MV-4-11 (cell line): ENCODE measurements at places on chromosomes 11 and 22.
A peak's percentile ranks its signal among the peaks of the same experiment; 100 is the strongest.

GRCh38 chr22:50072167-50072555 lies 13.1 kb downstream of the MLC1 start:
- no peak for DNase-seq

DNA sequence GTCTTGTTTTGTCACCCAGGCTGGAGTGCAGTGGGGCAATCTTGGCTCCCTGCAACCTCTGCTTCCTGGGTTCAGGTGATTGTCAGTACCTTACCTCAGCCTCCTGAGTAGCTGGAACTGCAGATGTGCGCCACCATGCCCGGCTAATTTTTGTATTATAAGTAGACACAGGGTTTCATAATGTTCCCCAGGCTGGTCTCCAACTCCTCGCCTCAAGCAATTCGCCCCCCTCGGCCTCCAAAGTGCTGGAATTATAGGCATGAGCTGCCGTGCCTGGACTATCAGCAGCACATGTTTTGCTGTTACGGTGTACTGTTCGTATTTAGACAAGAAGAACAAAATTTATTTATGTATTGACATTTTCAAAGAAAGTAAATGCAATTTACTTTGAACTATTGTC lies 34.8 kb downstream of the RAB39A start:
- no peak for DNase-seq

- DNase-seq: no peak
Measured at GRCh38 chr11:48683226-48683720, 194.7 kb downstream of the OR4A47 start.

DNA sequence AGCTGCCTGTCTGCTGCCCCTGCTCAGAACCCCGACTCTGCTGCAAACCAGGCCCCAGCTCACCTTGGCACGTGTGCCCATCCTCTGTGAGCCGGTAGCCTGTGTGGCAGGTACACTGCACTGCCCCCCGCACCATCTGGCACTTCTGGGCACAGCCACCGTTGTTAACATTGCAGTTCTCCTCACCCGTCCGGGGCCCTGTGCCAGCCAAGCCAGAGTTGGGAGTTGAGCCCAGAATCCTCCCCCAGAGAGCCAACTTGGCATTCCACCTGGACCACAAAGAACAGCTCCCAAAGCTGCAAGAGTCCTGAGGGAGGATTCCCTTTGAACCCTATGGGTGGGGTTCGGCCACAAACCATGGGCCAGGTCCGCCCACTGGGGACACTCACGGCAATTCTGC lies 22.5 kb downstream of the LRP4 start:
- no peak for DNase-seq

DNA sequence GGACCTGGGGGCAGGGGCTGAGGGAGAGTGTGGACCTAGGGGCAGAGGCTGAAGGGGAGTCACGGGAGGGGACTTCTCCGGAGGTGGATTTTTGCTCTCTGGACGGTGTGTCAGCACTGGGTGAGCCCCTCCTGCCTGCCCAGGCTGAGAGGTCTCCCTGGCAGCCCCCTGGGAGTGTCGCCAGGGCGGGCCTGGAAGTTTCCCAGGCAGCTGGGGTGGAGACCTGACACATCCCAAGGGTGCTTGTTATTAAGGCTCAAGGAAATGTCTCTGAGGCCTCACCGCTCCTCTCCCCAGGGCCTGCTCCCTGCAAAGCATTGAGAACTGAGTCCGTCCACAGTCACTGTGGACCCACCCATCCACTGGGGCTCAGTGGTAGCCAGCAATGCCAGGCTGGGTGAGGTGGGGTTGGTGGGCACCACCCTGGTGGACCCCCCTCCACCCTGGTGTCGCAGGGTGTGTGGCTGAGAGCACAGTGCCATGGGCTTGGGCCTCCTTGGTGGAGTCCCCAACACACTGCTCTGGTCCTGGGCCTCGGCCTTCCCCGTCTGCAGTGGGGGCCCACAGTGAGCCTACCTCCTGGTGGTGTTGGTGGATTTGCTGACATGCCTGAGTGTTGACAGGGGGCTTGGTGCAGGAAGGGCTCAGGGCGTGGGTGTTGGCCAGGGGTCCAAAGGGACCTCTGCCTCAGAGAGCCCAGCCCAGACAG lies 2.5 kb downstream of the CD81 start:
- DNase-seq: no peak

- no peak for DNase-seq
Measured at GRCh38 chr11:28674433-28675103, 566.4 kb downstream of the METTL15 start.

GRCh38 chr11:132154781-132155180 lies 784.4 kb downstream of the NTM start:
- no peak for DNase-seq

DNA sequence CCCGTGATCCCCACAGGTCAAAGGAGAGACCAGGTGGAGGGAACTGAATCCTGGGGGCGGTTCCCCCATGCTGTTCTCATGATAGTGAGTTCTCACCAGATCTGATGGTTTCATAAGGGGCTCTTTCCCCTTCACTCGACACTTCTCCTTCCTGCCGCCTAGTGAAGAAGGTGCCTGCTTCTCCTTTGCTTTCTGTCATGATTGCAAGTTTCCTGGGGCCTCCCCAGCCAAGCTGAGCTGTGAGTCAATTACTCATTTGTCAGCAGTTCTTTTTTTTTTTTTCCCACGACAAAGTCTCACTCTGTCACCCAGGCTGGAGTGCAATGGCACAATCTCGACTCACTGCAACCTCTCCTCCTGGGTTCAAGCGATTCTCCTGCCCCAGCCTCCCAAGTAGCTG lies 1530.4 kb downstream of the BRD1 start:
- peak; percentile 81 for DNase-seq

DNA sequence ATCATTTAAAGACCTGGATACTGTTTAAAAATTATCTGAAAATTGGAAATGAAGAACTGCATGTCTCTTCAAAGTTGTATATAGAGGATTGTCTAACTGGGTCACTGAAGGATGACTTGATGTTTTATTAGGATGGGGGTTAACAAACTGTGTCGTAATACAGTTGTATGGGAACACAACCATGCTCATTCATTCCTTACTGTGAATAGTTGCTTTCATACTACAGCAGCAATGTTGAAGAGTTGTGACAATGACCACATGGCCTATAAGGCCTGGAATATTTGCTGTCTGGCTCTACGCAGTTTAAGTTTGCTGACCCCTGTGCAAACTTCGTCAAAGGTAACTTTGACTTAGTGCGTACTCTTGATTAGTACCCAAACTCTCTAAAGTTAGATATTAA lies 38.4 kb downstream of the FDX1 start:
- DNase-seq: no peak

GRCh38 chr11:124756033-124756752 lies 4.1 kb upstream of the VSIG2 start:
- DNase-seq: no peak

GRCh38 chr11:3683039-3683438 lies 11.9 kb upstream of the CHRNA10 start:
- DNase-seq: no peak

DNA sequence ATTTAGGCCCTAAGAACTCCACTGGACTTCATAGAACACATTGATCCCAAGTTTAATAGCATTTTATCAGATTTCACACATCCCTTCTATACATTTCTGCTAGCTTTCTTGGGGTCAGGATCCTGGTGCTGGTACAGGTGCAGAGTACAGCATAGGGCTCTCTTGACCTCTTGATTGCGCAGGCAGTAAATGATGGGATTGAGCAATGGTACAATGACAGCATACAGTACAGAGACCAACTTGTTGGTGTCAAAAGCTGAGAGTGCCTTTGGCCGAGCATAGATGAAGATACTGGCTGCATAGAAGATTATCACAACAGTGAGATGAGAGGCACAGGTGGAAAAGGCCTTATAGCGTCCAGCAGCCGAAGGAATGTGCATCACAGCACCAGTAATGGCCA lies 4.8 kb downstream of the OR6A2 start:
- no peak for DNase-seq

GRCh38 chr22:45154383-45154782 lies 9.3 kb upstream of the NUP50 start:
- no peak for DNase-seq

DNA sequence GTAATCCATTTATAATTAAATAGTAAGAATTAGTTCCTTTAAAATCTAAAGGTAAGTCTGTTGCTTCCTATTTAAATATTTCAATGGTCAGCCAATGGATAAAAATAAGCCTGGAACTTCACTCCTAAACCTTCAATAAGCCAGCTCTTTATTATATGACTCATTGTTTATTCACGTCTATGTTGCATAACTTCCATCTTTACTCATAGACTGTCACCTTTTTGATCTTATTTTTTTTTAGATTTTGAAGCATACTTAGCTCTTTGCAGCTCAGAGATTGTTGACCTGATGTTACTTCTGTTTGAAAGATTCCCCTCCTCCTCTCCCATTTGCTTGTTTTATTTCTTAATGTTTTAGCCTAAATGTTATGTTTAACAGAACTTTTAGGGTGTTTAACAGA lies 1571.2 kb upstream of the RAG2 start:
- no peak for DNase-seq

DNA sequence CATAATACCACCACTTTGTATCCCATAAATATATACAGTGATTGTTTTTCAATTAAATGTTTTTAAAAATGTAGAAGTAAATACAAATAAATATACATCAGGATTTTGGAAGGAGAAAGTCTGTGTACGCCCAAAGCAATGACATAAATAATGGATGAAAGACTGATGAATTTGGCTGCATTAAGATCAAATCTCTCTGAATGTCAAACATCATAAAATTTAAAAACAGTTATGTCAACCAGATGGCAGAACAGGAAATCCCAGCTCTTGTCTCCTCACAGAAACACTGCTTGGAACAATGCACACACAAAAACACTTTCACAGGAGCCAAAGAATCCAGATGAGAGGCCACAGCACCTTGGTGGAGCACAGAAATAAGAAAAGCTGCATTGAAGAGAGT lies 332.9 kb downstream of the NTM start:
- DNase-seq: no peak

DNA sequence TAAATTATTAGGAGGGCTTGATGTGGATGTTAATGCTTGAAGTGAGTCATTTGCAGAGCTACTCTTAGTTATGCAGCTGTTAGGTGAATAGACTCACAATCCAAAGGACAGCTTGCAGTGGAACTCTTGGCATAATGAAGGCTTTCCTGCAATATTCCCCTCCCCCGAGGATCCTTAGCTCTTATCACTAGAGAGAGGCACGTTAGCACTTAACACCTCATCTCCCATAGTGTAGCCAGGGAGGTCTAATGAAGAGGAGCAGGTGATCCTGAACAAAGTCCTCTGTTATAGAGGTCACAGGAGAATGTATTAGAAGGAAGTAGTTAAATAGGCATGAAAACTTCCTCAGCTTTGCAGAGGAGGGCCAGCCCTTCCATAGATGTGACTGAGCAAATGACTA lies 919.2 kb upstream of the FAT3 start:
- DNase-seq: no peak

DNA sequence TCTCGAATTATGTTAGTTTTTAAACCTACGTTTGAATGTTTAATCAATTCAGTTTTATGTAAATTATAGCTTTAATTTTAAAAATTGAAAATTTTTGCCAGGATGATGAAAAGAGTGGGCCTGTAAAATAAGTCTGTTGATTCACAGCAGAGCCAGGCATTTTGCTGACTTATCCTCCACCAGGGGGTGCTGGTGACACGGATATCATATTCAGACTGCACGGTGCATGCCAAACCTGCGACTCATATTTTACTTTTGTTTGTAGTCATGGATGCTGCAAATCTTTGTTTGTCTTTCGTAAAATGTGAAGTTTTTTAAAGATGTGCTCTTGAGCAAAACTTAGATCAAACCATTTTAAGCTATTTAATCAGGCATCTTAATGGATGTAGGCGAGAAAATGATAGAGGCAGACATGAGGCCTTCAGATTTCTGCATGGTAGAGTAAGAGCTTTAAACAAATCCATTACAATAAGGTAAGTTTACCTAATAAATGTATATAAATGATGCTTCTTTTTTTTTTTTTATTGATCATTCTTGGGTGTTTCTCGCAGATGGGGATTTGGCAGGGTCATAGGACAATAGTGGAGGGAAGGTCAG lies 3.6 kb upstream of the OR8B3 start:
- DNase-seq: peak; percentile 61

DNA sequence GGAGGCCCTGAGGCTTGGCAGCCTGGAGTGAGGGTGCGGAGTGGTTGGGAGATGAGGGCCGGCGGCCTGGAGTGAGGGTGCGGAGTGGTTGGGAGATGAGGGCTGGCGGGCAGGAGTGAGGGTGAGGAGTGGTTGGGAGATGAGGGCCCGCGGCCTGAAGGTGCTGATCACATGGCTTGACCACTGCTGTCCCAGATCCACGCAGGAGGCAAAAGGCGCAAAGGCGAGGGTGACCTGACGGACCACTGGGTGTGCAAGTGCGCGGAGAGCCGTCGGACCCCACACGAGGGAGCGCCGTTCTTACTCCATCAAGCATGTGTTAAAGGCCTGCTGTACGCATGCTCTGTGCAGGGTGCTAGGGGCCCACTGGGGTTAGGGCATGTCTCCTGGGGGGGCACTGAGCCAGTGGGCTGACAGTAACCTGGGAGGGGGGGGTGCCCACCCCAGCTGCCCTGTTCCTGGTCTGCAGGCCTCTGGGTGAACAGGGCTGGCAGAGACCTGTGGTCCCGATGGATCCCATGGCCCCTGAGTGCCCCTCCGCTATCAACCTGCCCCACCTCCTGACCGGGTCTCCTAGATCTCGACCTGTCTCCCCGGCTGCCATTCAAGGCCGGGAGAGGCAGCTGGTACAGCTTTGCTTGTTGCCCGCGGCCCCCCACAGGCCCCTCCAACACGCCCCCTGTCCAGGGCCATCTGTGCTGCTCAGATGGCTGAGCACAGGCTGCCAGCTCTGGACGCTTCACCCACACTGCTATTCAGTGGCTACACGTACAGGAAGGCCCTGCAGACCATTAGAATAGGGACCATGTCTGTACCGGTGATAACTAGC lies 21.1 kb downstream of the MRGPRD start:
- DNase-seq: no peak

GRCh38 chr11:99418927-99419720 lies 398.4 kb downstream of the CNTN5 start:
- DNase-seq: no peak

DNA sequence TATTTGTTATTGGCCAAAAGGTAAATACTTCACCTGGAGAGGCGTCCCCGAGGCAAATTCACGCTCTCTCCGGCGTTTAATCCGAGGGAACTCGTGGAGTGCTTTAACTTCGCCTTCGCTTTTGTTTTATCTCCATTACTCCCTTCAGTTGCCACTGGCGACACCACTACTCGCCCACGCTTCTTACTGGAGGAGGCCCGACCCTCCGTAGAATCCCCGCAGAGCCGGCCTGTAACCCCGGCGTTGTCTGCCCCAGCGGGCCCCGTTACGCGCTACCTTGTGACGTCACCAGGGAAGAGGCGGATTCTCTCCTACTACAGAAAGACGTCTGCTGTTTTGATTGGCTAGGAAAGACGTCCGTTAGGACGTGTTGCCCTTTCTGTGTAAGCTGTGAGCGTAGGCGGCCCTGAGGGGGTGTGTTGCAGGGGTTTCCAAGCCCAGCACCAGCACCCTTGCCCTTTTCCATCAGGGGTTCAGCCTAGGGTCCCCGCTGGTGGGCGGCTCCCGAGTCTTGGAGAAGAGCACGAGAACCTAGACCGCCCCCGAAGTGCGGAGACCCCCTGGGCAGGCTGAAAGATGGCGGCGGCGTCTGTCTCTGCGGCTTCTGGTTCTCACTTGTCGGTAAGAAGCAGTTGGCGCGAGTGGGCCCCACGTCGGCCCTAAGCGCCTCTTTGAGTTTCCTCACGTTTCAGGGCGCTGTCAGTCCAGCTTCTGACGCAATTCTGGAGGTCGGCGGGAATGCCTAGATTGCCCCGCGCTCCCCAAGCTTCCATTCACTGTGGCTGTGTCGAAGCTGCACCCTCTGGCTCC lies at the start of gene CEP57:
Gene CEP57 (plus strand): TSS at position 376 of the 810 bp plus-strand sequence. CDS start 201 bp downstream, at position 577.
- peak; percentile 96 for DNase-seq
